Stimulated activated CD8-positive, alpha-beta memory T cell treated with anti-CD3 and anti-CD28 coated beads, Interleukin-4, amount 100 ng/mL, for 24 hours (primary cell): ENCODE measurements at places on chromosomes 13 and 19.

- no peak for DNase-seq
Observed at GRCh38 chr19:40191836-40192646, 815 bp downstream of the MAP3K10 start.

- DNase-seq, result peak; percentile 39
Observed at GRCh38 chr19:46753420-46754155, 7.3 kb upstream of the STRN4 start.

GRCh38 chr13:72696579-72696978 lies 30.9 kb downstream of the MZT1 start:
- no peak for DNase-seq

GRCh38 chr13:109271555-109272541 lies 514.5 kb downstream of the IRS2 start:
- DNase-seq, result no peak

GRCh38 chr13:51630288-51630615 lies 46.0 kb downstream of the WDFY2 start:
- DNase-seq, result no peak

DNA sequence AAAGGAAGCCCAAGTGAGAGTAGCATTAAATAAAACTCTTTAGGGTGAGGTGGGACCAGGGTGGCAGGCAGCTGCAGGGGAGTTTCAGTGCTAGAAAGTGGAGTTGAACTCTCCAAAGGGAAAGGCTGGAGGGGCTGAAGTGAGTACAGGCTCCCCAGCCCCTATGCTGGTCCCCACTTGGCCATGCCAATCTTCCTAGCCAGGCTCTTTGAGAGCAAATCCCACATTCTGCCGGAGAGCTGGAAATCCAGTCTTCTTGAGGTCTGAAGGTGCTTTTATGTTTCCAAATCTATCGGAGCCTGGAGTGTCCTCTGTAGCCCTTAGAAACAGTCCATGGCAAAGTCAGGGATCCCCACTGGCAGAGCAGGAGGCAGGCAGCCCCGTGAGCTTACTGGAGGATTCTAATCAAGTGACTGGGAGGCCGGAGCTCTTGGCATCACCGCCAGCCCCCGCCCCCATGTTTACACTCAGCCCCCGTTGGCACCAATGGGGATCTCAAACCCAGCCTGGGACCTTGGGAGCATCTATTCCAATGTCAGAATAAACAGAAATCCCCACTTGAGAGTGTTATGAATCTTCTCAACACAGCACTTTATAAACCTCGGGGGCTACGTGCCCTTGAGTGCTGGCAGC lies 18.3 kb downstream of the ZNF536 start:
- DNase-seq, result no peak

GRCh38 chr13:112443191-112443994 lies 67.2 kb downstream of the SPACA7 start:
- DNase-seq, result no peak

DNA sequence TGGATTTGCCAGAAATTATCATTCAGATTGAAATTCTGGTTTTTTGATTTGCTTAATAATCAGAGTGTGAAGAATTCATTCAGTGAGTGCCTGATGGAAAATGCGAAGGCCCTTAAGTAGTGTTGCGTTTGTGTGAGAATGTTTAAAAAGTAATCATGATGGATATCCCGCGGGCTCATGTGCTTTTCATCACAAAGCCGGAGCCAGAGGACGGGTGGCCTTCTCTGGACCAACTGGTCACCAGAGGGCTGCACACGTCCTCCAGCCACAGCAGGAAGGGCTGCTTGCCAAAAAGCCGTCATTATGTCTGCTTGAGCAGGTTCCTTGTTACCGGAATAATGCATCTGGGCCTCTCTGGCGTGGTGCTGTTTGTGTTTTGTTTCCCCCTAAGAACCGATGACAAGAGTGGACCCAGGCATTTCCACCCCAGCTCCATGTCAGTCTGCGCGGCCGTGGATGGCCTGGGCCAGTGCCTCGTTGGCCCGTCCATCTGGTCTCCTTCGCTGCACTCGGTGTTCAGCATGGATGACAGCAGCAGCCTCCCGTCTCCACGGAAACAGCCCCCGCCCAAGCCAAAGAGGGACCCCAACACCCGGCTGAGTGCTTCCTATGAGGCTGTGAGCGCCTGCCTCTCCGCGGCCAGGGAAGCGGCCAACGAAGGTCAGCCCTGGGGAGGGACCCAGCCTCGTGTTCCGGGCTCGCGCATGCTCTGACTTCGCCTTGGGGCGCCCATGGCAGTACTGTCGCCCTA lies 497.7 kb downstream of the MYO16 start:
- DNase-seq, result no peak

DNA sequence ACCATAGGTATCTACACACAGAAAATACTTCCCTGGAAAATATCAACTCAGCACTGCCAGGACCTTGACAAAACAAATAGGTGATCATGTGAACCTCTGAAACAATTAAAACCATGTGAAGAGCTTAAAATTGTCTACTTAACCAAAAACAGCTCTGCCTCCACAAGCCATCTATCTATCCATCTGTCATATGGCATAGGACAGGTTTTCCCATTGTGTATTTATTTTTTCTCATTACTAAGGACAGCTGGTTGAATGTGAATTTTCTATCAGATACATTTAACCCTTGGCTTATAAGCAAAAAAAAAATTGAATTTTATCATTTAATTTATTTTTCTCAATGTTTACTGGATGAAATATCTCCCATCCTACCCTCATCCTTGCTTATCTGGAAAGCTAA lies 279.5 kb downstream of the PCDH9 start:
- DNase-seq, result no peak

DNA sequence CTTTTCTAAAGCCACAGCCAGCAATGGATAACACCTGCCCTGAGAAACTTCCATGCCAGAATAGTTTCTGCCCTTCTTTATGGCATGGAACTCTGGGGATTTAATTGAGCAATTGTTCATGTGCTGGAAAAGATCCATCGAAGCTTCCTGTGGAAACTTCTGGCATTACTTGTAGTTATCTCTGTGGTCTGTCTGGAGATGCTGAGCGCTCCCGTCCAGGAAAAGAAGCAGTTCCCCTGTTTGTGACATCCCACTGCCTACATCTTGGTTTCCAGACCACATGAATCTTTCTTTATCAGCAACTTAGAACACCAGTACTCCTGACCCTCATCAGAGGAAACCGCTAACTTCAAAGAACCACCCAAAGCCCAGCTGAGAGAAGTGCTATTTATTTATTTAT lies 24.6 kb downstream of the FLT1 start:
- no peak for DNase-seq

- DNase-seq, result peak; percentile 91
Observed at GRCh38 chr19:58305065-58305931, at the start of gene ERVK3-1. ERVK3-1 (plus strand) TSS chr19:58305377; CDS start chr19:58312169, 6,792 bp downstream.

GRCh38 chr13:79799059-79799867 lies 318.3 kb downstream of the NDFIP2 start:
- DNase-seq, result no peak

- no peak for DNase-seq
Observed at GRCh38 chr19:52034051-52034728, 6.0 kb upstream of the ZNF614 start.

GRCh38 chr19:5345895-5346386 lies 5.3 kb upstream of the PTPRS start:
- no peak for DNase-seq

DNA sequence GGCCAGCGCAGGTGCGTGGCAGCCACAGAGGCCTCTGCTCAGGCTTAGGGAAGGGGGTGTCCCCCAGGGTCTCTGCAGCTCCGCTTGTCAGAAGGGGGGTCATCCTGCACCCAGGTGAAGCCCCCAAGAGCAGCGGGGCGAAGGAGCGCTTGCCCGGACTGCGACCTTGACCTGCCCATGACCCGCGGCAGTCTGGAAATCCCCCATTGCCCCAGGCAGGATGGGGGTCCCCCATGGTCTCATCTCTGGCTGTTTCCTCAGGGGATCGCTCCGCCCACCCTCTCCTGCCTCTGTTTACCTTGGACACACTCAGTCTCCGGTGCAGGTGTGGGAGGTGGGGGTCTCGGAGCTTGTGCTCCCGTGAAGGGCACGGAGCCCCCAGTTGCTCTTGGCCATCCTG lies 82.7 kb downstream of the KDM4B start:
- no peak for DNase-seq

GRCh38 chr13:98939660-98940191 lies 38.1 kb downstream of the DOCK9 start:
- DNase-seq, result no peak

DNA sequence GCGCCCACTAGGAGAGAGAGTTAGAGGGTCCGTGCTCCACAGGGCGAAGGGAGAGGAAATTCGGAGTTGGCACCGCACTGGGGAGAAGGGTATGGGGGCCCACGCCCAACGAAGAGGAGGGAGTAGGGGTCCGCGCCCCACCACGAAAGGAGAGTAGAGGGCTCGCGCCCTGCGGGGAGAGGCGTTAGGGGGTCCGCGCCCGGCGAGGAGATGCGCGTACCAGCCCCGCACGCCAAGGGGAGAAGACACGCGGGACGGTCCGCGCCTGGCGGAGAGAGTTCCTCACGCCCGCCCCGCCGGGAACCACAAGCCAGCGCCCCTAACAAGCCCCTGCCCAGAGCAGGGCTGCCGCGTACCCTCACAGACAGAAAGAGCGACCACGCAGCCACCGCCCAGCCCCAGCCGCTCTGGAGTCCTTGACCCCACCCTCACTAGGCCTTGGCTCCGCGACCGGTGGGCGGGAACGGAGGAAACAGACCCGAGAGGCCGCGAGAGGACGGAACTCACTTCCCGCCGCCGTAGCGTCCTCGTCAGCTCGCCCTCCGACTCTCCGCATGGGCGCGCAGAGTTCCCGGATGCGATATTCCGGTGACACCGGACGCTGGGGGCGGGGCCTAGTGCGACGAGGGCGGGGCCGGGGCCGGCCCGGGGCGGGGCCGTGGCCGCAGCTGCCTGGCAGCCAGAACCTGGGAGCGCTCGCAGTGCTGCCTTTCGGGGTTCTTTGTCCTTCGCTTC lies 20.0 kb upstream of the ZSCAN18 start:
- no peak for DNase-seq

GRCh38 chr13:33090755-33091414 lies 74.7 kb downstream of the KL start:
- no peak for DNase-seq

DNA sequence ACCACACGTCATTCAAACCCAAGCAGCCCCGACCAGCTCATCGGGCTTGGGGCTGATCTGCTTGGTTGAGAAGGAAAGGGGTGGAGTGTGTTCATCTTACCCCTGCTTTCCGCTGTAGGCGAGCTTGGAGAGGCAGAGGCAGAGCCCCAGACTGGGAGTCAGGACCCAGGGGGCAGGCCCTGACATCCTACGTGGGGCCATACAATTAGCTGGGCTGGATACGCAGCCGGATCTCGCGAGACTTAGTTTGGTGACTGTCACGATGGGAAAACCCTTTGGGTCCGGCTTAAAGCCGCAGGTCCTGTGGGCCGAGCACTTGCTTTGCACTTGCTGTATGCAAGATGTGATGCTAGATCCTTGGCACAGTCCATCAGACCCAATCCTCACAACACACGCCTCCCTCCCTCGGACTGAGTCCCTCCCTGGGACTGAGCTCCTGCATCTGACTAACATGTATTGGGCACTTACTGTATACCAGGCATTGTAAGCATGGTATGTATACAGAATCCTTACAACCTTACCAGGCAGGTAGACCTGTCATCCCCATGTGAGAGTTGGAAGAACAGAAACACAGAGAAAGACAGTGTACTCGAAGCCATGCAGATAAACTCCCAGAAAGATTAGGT lies 3.7 kb downstream of the CEACAM16 start:
- DNase-seq, result no peak

DNA sequence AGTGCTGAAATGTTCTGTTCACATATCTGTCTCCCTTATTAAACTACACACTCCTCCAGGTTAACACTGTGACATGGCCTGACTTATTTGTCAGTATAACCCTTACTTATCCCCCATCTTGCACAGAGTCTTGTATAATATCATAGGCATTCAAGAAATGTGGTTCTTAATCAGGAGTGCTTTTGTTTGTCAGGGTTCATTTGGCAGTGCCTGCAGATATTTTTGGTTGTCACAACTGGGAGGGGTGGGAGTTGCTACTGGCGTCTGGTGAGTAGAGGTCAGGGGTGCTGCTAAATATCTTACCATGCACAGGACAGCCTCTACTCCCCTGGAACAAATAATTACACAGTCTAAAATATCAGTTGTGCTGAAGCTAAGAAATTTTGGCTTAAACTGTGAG lies 20.4 kb upstream of the OBI1 start:
- DNase-seq, result no peak

DNA sequence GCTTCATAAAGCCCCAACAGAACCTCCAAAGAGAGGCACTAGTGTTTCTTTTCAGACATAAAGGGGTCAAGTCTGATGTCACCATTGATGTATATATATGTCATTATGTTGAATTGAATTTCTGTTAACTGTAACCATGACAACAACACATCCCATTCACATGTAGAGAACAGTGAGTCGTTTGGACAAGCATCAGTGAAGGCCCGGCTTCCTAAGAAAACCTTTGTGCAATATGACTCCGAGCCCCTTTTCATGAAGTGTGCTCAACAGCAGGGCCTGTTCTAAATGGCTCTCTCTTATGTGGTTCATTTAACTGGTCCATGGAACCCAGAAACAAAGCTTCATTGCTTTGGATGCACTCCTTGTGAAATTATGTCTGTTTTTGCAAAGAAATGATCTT lies 67.2 kb upstream of the UBL3 start:
- no peak for DNase-seq

- DNase-seq, result no peak
Observed at GRCh38 chr13:27203854-27204253, 32.2 kb upstream of the USP12 start.

DNA sequence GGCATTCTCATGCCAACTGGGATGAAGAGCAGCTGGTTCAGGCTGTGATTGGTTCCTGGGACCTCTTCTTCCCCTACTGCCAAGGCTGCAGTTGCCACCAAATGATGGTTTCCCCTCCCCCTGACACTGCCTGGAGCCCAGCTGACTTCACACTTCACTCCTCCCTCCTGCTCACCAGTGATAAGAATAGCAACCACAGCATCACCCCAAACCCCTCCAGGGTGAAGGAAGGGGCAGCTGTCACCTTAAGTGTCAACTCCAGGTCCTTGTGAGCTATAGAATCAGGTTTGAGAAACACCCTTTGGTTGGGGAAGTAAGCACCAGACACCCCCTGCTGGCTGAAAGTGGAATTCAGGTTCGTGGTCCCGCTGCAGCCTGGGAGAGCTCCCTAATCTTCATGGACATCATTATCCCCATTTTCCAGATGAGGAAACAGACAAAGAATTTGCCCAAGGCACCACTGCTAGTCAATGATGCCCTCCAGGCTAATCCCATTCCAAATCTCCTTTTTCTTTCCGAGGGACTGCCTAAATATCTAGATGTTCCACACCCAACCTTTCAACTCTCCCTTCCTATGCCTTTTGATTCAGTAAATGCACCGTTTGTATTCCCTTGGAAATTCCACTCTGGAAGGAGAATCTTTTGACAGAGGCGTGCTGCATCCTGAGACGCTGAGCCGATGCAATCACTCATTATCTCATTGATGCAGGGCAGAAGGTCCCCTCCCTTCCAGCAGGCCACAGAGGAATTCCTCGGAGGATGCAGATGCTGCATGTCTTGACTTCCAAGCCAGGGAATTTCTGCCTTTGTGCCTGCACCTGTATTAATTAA lies 50.6 kb upstream of the UQCRFS1 start:
- peak; percentile 33 for DNase-seq

GRCh38 chr13:31964168-31964567 lies 67.4 kb upstream of the FRY start:
- DNase-seq, result no peak
